ENCODE measurements at places on chromosomes 3 and 15.

DNA sequence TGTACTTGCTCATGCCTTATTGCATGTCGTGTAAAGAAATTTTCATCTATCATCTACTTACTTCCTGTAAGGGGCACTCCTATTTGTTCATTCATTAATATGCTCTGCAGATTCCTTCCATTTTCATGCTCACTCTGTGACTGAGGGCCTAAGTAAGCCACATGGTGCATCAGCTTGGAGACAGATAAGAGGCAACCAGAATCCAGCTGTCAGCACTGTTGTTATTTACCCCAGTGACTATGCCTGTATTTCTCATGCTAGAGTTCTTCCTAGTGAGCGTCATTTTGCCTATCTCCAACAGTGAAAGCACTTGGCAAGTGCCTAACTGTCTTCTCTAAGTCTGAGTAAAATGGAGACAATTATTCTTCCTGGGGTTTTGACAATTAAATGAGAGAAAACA, 124.8 kb upstream of the ABI3BP start:
- no peak for DNase-seq

- no peak for DNase-seq
Measured at GRCh38 chr15:92848852-92849598, 51.1 kb upstream of the CHD2 start.

DNA sequence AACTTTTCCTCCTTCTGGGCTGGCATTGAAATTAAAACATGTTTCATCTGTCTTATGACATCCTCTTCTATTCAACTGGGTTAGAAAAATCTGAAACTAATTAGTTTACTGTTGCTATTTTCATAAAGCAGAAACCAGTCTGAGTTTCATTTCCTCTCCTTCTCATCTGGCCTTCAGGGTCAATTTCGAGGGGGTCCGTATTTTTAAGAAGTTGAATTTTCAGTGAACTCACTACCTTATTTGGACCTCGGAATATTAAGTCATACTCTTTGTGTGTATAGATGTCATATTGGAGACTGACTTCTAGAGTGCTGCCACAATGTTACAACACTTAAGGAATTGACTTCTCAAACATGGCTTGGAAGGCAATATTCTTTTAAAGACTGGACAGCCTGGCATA, 485.9 kb downstream of the SQOR start:
- no peak for DNase-seq

GRCh38 chr15:45231132-45231531, 20.9 kb upstream of the SLC28A2 start:
- no peak for DNase-seq

GRCh38 chr15:101167753-101168462, 83.9 kb downstream of the CHSY1 start:
- peak; percentile 61 for DNase-seq

DNA sequence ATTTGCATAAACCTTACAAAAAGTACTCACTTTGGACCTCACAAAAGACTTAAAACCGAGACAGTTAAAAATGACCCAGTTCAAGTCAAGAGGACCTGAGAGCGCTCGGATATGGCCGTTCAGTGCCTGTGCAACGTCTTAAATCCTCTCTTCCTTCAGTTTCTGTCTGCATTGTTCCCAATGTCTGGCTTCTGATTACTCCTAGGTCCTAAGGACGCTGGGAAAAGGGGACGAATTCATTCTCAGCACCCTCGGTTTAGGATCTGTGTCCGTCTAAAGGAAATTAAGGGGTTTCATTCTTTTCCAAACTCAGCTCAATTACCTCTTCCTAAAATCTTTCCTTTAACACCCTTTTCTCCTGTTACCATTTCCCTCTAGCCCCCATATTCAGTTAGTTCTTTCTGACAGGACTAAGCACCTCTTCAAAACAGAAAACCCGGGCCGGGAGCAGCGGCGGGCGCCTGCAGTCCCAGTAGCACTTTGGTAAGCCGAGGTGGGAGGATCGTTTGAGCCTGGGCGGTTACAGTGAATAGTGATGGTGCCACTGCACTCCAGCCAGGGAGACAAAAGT, 970 bp downstream of the DPPA4 start:
- no peak for DNase-seq

DNA sequence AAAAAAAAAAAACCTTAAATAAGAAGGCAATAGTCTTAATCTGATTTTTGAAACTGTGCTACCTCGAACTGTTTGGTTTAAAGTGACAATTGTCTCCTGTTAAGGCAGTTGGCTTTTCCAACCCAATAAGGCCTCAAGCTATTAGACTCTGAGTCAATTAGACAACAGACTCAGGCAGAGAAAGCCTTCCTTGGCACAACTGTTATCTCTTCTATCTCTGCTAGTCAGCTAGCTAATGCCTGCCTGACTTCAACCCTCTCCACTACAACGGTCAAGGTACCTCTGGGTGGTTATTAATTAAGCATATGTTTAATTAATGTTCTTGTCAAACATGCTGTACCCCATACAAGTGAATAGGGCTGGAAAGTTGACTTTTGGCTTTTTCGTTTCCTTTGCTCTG, 110.2 kb upstream of the NLGN1 start:
- no peak for DNase-seq

DNA sequence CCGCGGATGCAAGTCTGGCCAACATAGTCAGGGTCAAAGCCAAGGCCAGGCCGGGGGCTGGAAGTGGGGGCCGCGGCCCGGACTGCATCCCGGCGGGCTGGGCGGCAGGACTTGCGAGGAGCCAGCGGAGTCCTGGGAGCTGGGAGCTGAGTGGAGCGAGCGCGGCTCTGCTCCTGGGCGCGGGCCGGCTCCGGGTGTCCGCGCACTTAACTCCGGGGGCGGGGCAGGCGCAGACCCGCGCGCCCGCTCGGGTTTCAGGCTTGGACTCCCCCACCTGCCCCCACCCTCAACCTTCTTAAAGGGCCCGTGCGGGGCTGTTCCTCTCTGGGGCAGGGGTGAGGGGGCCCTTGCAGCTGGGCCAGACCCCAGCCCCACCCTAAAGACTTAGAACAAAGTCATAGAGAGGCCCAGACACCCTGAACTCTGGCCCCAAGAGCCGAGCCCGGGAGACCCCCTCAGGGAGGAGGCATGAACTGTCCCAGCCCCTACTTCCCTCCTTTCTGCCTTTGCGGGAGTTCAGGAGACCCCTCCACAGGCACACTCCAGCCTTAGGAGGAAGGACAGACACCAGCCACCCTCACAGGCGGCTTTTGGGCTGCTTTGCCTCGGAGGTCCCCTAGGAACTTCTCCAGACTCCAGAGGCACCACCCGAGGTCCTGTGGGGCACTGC, at the start of gene CSPG4:
Gene CSPG4 (minus strand): TSS at position 181 of the 670 bp plus-strand sequence. CDS start 93 bp downstream, at position 88.
- DNase-seq: no peak

DNA sequence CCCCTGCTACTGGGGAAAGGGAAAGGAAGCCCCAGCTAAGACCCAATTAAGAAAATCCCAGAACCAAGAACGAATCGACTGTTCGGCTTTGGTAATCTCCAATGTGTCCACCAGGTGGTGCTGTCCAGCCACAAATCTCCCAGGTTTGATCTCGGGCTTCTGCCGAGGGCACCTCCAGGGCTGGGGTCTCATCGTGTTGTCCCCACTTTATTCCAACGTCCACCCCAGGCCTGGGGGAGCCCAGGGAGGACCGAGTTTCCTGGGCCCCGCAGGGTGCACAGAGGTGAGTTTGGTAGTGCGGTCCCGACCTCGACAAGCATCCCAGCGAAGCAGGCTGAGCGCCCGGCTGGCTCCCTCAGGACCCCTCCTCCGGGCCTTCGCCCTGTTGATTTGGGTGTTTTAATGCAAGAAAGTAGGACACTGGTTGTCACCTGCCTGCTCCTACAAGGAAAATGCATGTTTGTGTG, 185.1 kb downstream of the GOLGA6L6 start:
- peak; percentile 85 for DNase-seq

DNA sequence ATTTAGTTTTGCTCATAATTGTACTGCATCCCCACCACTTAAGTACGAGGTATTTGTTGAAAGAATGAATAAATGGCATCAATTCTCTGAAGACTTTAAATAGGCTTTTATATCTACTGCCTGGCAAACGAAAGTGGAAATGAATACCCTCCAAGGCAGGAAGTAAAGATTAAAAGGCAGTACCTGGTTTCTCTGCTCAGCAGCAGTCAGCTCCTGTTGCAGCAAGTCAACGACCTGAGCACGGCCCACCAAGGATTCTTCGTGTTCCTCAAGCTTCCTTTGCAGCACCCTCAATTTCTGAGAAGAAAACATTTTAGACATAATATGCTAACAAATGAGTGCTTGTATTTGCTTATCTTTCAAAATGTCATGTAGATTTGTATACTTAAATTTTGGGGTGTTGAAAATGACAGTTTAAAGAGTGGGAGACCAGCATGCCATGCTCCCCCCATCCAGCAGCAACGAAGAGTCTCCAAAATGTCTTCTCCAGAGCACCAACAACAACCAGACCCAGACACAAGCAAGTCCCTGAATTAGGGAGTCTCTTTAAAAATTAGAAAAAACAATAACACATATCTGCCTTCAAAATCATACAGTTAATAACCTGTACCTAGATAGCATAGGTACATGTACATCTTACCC, 31.2 kb downstream of the GOLGB1 start:
- peak; percentile 17 for DNase-seq

Data from CD8-positive, alpha-beta T cell (primary cell).